ENCODE measurements at places on chromosomes 7 and 10.
A peak's percentile ranks its signal among the peaks of the same experiment; 100 is the strongest.

DNA sequence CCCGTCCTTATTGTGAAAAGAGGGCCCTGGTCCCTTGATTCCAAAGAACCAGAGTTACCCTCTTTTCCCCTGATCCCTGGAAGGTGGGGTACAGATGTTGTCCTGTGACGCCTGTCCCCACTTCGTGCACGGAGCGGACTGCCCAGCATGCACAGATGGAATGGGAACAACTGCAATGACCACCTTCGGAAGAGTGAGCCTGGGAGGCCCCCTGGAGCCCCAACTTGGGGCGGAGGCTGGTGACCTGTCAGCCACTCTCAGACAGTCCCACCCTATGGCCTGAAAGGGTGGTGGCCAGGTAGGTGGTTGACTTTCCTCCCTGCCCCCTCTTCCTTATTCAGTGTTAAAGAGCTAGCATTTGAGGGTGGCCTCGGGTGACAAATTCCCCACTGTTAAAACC lies 196.6 kb upstream of the GALNT17 start:
- DNase-seq, result no peak

DNA sequence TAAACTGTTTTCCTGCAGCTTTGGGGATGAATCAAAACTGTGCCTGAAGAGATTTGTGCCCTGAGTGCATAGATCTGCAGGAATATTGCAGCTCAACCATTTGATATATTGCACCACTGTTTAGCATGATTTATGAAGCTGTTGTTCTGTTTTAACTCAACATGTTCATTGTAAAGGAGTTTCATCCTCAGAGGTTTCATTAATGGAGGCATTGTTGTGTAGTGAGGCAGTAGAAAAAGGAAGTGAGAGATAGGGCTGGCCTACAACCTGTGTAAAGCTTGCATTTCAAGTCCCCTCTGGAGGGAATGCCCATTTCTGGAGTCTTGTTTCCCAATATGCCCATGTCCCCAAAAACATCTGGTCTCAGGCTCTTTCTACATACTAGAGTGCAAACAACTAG lies 67.5 kb downstream of the DNAJC12 start:
- DNase-seq, result no peak

DNA sequence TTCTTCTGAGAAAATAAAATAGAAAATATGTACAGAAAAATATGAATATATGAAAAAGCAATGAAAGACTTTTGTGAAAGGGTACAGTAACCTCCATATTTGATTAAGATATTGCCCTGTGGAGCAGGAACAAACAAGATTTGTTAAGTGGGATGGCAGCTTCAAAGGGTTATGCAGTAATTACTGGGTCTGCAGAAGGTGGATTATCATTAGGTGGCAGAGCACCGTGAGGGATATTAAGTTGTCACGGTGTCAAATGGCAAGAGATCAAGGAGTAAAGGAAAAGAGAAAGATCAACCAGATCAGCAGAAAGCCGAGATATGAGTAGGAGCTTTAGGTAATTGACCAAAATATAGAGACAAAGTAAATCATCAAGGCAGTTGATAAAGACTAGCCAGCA lies 44.1 kb downstream of the DGKB start:
- no peak for DNase-seq

DNA sequence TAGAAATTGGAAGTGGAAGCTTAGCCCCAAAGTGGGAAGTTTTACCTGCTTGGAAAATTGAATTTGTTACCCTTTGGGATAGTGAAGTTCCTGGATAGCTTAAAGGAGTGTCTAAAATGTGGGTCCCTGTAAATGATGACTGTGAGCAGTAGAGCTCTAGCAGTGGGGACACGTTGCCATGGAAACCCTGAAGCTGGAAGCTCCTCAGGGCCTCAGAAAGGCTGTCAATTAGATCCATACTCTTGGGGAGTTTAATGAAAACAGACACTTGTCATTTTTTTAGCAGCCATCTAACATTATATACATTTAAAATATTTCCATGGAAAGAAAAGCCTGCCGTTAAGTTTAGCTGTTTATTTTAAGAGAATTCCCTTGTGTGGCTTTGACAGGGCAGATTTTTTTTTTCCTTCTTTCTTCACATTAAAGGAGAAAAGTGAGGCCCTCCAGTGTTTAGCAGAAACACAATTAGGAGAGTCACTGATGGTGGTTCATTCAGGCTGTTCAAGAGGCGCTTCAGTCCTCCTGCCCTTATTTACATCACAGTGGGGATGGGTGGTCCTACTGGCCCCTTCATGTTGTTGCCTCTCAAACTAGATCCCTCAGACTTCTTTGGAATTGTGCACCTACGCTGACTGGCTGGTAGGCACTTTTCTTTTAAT lies 518.4 kb downstream of the CCSER2 start:
- DNase-seq, result no peak

GRCh38 chr7:121505021-121505420 lies 108.9 kb upstream of the FAM3C start:
- peak; percentile 73 for DNase-seq

DNA sequence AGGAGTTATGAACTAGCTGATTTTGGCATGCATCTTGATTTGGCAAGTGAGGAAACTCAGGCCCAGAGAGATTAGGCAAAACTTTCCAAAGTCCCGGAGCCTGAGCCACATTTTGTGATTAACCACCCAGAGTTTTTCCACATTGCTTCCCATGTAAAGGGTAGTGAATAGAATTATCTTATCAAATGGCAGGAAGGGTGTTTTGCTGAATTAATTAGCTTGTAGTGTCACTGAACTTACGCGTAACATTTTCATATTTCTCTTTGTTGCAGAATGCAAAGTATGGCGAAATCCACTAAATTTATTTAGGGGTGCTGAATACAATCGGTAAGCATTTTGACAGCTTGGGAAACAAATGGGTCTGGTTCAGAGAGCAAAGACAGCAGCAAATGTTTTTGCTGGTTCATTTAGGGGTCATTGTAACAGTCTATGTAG lies 176.2 kb downstream of the ST7 start:
- DNase-seq, result no peak

DNA sequence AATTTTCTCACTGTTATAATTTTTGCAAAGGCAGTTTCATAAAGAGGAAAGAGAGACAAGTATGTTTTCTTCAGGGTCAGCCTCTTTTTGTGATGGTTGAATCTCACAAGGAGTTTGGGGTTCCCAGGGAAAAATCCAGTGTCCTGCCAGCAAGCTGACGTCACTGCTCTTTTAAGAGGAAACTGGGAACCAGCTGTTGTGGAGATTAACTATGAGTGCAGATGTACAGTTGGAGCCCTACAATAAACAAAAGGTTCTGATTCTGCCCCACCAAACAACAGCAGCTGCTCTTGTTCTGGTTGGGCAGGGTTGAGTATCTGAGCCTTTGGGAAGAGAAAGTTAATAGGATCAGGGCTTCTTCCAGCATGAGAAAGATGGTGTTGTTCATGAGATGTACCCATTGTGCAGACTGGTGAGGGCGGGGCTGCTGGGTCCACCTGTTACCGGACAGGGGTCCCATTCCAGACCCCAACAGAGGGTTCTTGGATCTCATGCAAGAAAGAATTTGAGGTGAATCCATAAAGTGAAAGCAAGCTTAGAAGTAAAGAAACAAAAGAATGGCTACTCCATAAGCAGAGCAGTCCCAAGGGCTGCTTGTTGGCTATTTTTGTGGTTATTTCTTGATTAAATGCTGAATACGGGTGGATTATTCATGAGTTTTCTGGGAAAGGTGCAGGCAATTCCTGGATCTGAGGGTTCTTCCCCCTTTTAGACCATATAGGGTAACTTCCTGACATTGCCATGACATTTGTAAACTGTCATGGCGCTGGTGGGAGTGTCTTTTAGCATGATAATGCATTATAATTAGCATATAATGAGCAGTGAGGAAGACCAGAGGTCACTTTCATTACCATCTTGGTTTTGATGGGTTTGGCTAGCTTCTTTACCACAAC lies 12.5 kb downstream of the PRF1 start:
- peak; percentile 63 for DNase-seq

GRCh38 chr7:13886356-13886755 lies 103.1 kb downstream of the ETV1 start:
- DNase-seq, result no peak

DNA sequence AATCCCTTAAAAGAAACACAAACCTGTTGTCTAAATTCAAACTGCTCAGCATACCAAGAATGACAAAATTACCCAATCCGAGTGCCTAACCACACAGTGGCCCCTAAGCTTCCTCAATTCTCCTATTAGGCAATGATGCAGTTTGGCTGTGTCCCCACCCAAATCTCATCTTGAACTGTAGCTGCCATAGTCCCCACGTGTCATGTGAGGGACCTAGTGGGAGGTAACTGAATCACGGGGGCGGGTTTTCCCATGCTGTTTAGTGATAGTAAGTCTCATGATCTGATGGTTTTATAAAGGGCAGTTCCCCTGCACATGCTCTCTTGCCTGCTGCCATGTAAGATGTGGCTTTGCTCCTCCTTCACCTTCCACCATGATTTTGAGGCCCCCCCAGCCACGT lies 21.9 kb downstream of the PSAP start:
- peak; percentile 48 for DNase-seq

GRCh38 chr7:2040893-2041270 lies 191.9 kb downstream of the MAD1L1 start:
- no peak for DNase-seq

DNA sequence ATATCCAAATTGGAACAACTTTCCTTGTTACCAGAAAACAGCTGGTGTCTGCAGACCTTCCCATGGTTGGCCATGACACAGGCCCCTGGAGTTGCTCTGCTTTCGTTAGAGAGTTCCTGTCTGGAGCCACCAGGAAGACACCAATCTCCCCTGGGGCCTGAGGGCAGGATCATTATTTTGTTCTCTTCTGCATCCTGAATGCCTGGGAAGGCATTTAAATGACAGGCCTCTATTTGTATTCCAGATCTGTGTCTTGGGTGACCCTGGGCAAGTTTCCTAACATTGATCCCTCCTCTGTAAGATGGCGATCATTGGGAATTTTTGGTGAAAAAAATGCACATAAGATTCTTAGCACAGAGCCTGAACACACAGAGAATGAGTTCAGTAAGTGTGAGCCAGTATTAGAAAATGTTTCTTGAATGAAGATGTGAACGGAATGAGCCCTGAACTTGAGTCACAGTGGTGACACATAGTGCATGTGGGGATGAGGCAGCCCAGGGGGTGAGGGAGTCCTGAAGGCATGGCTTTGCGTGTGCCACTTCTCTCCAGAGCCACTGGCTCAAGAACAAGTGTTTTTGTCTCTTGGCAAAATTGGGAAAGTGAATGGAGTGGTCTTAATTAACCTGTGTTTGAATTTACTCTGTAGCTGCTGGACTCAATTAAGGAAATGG lies 28.4 kb downstream of the BMPER start:
- peak; percentile 42 for DNase-seq

DNA sequence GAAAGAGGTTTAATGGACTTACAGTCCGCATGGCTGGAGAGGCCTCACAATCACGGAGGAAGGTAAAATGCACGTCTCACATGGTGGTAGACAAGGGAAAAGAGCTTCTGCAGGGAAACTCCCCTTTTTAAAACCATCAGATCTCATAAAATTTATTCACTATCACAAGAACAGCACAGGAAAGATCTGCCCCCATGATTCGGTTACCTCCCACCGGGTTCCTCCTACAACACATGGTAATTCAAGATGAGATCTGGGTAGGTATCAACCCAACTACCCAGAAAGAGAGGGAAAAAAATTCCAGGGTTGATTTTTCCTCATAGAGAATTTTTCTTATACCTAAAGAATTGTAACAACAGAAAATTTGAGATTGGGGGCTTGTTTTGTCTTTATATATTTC lies 13.9 kb downstream of the RAPGEF5 start:
- DNase-seq, result no peak

DNA sequence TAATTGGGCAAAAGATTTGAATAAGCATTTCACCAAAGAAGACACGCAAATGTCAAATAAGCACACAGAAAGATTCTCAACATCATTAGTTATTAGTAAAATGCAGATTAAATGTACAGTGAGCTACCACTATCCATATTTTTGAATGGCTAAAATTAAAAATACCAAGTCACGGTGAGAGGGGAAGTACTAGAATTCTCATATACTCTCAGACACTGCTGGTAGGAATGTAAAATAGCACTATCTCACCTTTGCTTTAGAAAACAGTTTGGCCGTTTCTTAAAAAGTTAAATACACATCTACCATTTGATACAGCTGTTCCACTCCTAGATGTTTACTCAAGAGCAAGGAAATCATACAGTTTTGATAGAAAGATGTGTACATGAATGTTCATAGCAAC lies 115.8 kb upstream of the CELF2 start:
- no peak for DNase-seq

GRCh38 chr10:12690525-12691126 lies 310.9 kb downstream of the CCDC3 start:
- DNase-seq, result no peak

- peak; percentile 41 for DNase-seq
These were observed 11.6 kb downstream of the GOLGA7B start for GRCh38 chr10:97861097-97861750.

GRCh38 chr7:96826089-96826488 lies 116.4 kb upstream of the SEM1 start:
- DNase-seq, result no peak

GRCh38 chr10:84356928-84357327 lies 28.5 kb downstream of the CCSER2 start:
- DNase-seq, result no peak

GRCh38 chr10:127153181-127153580 lies 43.2 kb downstream of the INSYN2A start:
- no peak for DNase-seq

- DNase-seq, result no peak
These were observed 29.8 kb downstream of the PRR15 start for GRCh38 chr7:29593459-29593858.

DNA sequence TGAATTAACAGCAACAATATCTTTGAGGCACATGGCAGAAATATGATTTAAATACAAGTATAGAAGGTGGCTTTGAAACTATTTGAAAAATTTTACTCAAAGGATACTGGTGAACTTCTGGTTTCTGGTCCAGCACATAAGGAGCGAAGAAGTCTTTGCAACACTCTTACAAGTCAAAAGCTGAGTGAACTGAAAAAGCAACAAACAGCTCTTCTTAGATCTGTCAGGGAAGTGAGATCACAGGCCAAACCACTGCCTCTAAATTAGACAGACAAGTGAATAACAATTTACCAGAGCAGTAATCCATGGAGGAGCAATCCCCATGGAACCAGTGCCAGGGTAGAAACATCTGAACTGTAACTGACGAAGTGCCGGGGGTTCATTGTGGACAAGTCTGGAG lies 9.6 kb upstream of the VWC2 start:
- DNase-seq, result no peak

GRCh38 chr7:28754027-28754426 lies 204.1 kb downstream of the TRIL start:
- peak; percentile 54 for DNase-seq

- DNase-seq, result peak; percentile 15
These were observed 8.6 kb downstream of the MCMBP start for GRCh38 chr10:119863951-119864565.

All from cardiac fibroblast (primary cell).